ENCODE measurements at places on chromosomes 7 and 10.

- no peak for DNase-seq
Measured at GRCh38 chr7:158248816-158249215, 338.8 kb downstream of the PTPRN2 start.

DNA sequence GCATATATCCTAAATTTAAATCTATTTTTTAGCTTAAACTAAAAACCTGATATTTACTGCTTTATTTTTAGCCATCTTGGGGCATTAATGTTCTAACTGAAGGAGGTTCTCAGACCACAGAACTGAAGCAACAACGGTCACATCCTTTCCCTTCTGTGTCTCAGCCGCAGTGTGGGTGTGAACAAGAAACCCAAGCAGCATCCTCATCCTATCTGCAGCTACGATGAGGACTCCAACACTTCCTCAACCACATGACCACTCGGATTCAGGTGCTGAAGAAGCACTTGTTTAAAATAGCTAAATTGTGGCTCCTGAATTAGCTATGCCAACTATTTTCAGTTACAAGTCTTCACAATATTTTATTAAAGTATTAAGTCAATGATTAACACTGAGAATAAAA lies 5.3 kb downstream of the ESYT2 start:
- no peak for DNase-seq

DNA sequence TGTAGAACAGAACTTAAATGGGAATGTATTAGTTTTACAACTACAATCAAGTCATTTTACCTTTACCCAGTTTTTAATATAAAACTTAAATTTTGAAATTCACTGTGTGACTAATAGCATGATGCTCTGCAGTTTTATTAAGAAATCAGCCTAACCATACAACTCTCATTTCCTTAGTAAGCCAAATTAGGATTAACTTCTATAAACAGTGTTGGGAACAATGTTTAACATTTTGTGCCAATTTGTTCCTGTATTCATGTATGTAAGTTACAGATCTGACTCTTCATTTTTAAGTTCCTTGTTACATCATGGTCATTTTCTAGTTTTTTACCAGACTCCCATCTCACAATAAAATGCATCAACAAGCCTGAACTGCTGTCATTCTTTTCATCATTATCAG lies 209.8 kb downstream of the ZEB1 start:
- no peak for DNase-seq

DNA sequence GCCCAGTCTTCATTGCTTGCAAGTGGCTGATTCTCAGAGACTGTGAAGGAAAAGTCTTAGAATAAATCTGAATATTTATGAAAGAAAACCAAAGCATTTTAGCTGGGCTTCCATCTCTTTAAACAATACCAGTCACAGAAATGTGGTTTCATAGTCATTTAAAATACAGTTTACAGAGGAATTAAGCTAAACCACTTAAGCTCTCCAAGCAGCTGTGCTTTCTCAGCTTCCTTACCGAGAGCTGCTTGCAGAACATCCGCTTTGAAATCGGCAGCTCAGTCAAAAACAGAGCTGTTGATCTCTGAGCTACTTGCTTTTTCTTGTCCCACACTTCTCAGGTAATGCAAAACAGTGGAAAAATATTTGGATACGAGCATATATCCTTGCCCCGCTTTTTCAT lies 134.5 kb downstream of the DYNC1I1 start:
- DNase-seq, result no peak

DNA sequence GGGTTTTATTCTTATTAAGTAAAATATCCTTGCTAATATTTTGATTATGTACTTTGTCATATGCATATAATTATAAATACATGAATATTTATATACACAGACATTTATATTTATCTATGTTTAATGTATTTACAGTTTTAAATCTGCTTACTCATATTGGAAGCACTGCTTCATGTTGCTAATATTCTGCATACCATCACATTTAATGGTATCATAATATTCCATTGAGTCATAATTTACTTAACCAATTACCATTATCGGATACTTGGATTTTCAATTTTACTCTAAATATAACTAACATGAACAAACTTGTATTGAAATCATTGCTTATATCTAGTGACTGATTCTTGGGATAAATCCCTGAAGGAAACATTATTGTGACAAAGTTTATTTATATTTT lies 155.2 kb downstream of the MBL2 start:
- no peak for DNase-seq

DNA sequence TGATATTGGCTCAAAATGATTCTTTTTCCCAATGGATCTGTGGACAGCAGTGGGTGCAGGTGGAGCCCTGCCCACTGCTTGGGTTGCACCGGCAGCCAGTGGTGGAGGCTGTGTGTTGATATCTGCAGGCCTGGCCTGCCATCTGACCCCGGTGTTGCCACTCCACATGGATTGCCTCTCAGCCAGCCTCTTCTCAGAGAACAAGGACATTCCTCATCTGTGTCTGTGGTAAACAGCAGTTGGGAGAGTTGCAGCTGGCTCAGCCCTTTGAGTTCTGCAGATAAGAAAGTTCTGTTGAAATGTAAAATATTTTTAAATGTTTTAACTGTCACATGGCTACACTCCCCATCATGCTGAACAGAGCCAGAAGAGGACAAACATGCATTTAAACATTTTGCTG lies 374.9 kb upstream of the CELF2 start:
- DNase-seq, result no peak

DNA sequence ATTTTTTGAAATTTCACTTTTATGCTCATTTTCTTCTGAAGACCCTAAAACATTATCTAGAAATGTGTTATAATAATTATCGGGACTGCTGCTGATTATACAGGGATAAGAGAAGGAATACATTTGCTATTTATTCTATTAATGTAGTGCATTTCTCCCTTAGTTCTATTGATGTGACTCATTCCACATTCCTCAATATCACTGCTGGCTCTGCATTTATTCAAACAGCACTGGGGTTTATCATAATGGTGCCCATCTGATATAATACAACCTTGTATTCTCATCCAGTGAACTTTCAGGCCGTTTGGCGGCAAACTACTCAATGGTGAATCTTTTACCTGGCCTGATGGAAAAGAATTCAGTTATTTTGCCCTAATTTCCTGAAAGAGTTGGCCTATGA lies 7.8 kb downstream of the KCND2 start:
- DNase-seq, result no peak

GRCh38 chr7:110186334-110186733 lies 904.6 kb upstream of the LRRN3 start:
- no peak for DNase-seq

DNA sequence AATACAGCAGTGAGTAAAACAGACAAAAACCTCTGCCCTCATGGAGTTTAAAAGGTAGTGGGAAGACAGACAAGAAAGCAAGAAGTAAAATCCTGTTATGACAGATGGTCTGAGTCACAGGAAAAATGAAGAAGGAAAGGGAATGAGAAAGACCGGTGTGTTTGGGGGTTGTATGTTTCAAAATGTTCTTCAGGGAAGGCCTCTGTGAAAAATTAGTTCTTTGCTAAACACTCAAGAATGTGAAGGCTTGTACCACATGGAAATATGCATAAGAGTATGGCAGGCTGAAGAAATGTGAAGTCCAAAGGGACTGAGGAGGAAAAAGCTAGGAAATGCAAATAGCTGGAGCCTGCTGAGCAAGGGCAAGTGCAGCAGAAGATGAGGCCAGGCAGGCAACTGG lies 315.9 kb upstream of the SEMA3A start:
- no peak for DNase-seq

DNA sequence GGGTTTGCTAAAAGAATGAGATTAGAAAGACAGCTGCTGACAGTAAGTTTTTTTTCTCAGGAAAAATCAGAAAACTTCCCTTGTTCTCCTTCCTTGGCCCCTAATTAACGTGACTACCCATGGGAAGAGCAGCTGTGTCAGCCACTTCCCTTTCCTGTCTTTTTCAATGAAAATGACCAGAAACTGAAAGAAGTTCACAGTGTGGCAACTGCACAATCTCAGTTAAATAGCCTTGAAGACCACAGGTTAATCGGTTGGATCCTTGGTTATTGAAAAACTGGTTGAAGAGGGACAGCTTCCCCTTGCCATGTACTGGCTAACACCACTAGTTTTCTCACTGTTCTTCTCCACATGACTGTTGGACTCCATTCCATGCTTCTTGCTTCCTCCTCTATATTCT lies 148.8 kb upstream of the AGR3 start:
- DNase-seq, result no peak

DNA sequence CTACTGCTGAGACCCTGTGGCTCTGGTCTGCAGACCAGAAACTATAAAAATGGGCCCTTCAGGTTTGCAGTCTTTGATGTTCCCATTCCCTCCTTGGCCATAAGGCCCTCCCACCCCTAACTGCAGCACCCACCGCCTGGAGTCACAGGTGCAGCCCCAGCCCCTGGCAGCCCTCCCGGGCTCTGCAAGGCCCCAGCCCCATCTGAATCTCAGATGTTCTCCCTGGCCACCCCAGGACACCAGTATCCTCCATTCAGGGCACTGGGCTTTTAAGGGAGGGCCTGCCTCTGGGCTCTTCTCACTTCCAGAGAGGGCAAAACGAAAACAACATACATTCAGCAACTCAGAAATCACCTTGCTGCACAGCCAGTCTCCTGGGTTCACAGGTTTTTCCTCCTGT lies 107.7 kb upstream of the RET start:
- no peak for DNase-seq

- DNase-seq, result no peak
Measured at GRCh38 chr10:4646547-4646946, 179.5 kb upstream of the AKR1E2 start.

- DNase-seq, result no peak
Measured at GRCh38 chr7:29483219-29484104, 80.2 kb upstream of the PRR15 start.

DNA sequence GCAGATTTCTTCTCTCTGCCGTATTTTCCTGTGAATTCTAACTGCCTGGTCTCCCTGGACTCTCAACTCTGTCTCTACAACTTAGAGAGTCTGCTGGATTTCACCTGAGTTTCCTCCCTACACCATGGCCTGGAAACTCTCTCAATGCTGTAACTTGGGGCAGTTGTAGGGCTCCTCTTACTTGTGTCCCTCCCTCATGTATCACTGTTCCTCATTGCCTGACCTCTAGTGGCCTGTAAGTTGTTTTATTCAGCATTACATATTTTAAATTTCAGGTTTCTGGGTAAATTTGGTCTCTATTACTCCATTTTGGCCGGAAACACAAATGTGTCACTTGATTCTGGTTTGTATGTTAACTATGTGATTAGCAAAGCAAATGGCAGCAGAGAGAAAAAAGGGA lies 70.9 kb downstream of the DYNC1I1 start:
- no peak for DNase-seq

Data from GM12864 (cell line).